ENCODE measurements at places on chromosomes 1 and 21.

GRCh38 chr21:32270748-32271147 lies 8.1 kb downstream of the MIS18A start:
- no peak for DNase-seq

GRCh38 chr1:23914921-23915320 lies 1.8 kb upstream of the CNR2 start:
- no peak for DNase-seq

GRCh38 chr1:24193046-24193445 lies 6.0 kb upstream of the IFNLR1 start:
- DNase-seq: no peak

DNA sequence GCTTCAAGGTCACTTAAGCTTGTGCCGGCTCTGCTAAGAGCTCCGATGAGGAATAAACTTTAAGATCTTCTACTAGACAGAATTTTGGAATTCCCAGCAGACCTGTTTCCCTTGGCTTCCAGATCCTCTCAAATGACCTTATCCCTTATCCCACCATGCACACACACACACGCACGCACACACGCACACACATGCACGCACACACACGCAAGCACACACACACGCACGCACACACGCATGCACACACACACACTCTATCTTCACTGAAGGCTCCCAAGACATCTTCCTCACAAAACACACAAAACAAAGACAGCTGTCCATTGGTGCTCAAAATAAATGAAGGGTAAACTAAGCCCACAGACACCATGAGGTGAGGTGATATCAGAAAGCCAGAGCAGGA lies 659.9 kb downstream of the KIF26B start:
- no peak for DNase-seq

DNA sequence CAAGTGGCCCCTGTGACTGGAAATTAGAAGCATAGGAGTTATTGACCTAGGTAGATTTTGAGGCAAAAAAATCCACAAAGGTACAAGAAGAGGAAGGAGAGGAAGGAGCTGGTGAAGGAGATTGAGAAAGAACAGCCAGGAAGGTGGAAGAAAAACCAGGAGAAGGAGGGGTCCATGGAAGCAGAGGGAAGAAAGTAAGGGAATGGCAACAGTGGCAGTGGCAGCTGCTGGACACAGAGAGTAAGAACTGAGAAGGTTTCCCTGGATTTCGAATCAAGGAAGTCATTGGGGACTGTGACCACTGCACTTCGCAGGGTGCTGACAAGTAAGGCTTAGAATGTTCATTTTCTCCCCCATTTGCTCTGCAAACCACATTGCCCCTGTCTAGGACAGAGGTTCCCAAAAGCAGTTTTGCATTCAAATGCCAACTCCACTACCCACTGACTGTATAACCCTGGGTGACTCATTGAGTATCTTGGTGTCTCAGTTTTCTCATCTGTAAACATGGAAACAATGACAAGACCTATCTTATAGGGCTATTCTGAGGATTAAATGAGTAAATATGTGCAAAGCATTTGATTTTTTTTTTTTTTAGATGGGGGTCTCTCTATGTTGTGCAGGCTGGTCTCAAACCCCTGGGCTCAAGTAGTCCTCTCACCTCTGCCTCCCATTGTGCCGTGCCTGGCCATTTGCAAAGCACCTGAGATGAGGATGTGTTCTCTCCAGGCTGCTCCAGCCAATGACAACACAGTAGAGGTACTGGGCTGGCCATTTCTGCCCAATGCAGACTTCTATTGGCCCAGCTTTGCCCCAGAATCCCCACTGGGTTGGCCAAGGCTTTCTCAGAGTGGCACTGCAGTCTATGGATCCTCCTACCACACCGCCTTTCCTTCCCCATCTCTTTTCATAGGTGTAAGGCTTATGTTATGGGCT lies 9.3 kb upstream of the CAPN2 start:
- no peak for DNase-seq

DNA sequence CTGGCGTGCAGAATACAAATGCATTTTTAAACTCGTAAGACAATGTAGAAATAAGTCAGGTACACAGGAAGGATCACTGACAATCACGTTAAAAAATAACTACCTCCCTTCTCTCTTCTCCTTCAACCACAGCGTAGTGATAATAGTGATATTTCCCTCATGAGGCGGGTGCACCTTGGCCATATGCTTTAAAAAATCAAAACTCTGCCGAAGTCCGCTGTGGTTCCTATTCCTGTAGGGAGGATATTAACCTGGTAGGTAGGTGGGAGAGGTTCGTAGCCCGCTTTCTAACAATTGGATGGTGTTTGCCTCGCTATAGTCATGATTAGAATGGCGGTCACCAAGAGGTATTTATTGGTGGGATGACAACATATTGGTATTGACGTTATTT lies 732 bp downstream of the GREM2 start:
- no peak for DNase-seq

Measured in T-helper 22 cell (primary cell).